ENCODE measurements at places on chromosomes 7 and 10.

- no peak for DNase-seq
Measured at GRCh38 chr7:115475761-115476385, 554.0 kb downstream of the MDFIC start.

DNA sequence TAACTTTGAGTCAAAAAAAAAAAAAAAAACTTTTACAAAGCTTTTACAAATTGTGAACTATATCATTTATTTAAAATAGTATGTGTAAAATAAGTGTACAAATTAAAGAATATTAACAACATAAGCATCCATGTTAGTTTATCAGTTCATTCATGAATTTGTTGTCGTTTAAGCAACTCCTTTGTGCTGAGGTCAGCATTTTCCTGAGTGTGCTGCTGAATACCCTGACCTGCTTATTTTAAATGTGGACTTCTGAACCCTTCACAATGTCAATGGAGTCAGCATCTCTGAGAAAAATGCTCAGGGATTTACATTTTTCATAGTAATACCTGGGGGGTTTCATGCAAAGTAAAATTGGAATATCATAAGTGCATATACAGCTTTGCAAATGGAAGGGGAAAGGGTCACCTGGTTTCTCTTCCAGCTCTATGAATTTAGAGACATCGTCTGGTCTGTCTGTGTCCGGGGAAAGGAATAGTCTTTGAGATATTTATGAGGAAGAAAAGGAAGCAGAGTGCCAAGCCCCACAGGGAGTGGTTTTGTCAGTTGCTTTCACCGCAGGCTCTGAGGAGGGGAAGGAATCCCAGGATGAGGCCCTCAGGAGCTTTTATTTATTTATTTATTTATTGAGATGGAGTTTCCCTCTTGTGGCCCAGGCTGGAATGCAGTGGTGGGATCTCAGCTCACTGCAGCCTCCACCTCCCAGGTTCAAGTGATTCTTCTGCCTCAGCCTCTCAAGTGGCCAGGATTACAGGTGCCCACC lies 125.5 kb upstream of the SVIL start:
- DNase-seq = no peak

DNA sequence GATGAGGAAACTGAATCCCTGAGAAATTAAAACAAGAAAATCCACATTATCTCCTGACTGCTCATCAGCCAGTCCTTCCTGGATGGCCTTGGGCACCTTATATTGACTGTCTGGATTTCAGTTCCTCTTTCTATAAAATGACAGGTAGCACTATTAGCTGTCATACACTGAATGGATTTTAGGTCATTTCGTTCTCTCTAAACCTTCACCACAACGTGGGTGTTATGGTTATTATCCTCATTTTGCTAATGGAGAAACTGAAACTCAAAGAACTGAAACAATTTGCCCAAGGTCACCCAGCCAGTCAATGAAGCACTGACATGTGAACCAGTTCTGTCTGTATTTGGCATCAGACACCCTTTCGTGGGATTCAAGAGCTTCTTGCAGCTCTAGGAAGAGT lies 193.8 kb downstream of the CYP26A1 start:
- no peak for DNase-seq

DNA sequence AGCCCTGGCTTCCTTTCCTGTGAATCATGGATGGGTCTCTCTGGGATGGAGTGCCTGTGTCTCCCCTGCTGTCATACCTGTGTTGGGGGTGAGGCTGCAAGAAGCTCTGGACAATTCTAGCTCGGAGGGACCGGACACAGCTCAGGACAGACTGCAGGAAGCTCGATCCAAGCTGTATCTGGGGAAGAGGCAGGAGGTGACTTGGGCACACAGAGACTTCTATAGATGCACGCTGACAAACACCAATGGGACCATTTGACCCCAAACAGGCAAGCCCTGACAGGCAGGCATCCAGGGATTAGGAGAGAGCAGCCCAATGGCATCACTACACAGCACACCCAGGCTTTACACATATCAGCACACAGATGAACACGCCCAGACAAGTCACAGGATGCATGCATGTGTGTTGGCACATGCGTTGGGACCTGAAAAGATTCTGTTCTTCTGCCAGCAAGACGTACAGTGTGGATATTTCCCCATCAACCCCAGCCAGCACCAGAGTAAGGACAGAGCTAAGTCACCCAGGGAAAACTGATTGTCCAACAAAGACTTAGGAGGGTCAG lies 4.5 kb downstream of the LLCFC1 start:
- no peak for DNase-seq

GRCh38 chr10:103480521-103480920 lies 1.5 kb upstream of the CALHM3 start:
- DNase-seq = no peak

- DNase-seq = no peak
Measured at GRCh38 chr10:4017336-4017735, 232.3 kb upstream of the KLF6 start.

DNA sequence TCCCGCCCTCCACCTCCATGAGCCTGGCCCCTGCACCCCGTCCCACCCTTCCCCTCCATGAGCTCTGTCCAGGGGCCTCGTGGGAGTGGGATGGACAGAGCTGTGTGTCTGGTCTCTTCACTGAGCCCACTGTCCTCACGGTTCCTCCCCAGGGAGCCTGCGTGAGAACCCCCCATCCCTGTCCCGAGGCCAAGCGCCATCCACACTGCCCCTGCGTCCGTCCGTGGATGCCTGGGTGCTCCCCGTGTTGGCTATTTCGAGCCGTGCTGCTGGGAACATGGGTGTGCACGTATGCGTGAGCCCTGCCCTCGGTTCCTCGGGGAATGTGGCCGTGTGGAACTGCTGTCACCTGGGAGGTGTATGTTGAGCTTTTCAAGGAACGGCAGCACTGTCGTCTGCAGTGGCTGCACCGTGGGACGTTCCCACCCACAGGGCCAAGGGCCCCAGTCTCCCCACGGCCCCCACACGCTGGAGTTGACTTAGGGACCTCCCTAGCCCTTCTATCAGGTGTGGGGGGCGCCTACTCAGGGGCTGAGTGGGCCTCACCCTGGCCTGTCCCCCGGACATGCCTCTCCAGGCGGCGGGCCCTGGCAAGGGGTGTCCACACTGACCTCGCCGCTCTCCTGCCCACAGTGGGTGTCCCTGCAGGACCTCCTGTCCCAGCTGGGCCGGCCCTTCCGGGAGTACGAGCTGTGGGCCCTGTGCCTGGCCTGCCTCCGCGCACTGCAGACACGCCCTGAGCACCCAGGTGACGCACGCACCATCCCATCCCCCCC lies 28.1 kb downstream of the KNDC1 start:
- no peak for DNase-seq

- no peak for DNase-seq
Measured at GRCh38 chr10:80171248-80171660, 34.1 kb downstream of the ANXA11 start.

GRCh38 chr7:17743316-17743715 lies 197.0 kb downstream of the SNX13 start:
- DNase-seq = no peak

DNA sequence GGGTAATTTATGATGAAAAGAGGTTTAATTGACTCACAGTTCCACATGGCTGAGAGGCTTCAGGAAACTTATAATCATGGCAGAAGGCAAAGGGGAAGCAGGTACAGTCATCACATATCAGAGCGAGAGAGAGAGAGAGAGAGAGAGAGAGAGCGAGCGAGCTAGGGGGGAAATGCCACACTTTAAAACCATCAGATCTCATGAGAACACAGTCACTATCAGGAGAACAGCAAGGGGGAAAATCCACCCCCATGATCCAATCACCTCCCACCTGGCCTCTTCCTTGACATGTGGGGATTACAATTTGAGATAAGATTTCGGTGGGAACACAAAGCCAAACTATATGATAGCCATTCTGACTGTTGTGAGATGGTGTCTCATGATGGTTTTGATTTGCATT lies 576.3 kb downstream of the GFRA1 start:
- no peak for DNase-seq

DNA sequence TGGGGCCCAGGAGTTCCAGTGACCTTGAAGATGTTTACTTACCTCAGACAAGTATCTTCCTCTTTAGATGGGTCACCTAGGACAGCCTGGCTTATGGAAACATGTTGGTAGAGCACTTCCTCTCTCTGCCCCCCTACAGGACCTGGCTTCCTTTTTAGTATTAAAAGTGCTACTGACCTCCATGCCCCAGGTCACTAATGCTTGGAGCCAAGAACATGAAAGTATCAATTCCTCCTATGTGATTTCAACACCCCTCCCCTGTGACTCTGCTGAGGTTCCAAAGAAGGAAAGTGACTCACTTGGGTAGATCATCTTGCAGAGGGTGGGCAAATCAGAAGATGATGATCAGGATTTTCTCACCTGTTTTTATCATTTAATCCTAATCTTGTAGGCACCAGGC lies 125.3 kb upstream of the CCDC6 start:
- DNase-seq = no peak

- DNase-seq = no peak
Measured at GRCh38 chr7:116177009-116177408, 33.3 kb upstream of the TES start.

DNA sequence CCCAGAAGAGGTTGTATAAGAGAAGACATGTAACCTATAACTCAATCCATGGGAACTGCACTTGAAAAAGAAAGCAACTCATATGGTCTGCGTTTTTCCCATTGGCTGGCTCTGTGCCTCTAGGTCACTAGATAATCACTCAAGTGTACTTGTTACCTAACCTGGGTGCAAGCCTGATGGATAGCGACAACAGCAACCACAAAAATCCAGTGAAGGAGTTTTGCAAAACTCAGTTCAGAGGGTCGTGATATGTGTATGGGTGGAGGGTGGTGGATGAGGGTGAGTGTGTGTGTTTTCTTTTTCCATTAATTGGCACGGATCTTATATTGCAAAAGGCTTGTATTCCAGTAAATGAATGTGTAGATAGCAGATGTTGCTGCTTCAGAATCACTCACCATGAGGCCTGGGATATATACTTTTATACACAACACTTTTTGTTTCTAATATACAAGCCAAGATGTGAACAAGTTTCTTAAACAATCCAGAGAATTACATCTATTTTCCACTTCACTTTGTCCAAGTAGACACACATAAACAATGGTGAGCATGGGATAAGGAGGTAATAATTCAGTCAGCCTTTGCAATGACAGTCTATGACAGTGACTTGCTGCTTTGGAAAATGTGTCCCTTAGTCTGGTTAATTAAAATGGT lies 286.9 kb upstream of the DKK1 start:
- no peak for DNase-seq

DNA sequence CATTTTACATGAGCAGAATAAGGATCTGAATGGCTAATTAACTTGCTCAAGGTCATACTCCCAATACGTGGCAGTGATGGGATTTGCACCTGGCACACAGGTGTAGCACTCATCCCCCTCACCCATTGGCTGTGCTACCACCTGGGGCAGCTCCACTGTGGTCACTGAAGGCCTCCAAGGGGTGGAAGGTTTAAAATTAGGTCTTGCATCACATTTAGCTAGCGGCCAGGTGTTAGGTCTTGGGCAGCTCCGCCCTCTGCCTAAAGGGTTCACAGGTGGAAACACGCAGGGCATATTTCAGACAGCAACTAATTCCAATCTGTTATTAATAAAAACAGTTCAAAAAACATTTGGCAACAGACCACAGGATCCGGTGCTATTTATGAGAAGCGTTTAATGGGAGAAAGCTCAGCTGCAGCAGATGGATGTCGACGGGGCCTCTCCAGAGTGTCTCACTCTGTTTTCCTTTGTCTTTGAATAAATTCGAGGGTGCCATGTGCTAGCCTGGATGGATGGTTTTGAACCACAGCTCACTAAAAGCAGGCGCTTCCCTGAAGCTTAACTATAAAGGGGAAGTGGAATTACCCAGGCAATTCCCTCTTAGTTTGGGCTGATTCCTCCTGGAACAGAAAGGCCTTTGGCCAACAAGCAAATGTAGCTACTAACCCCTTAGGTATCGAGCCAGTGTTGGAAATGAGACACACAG lies 1017.6 kb downstream of the TYW1 start:
- DNase-seq = no peak

- no peak for DNase-seq
Measured at GRCh38 chr10:34809796-34810195, 5.3 kb downstream of the PARD3 start.

GRCh38 chr7:103346396-103346795 lies 1.0 kb upstream of the PSMC2 start:
- no peak for DNase-seq

DNA sequence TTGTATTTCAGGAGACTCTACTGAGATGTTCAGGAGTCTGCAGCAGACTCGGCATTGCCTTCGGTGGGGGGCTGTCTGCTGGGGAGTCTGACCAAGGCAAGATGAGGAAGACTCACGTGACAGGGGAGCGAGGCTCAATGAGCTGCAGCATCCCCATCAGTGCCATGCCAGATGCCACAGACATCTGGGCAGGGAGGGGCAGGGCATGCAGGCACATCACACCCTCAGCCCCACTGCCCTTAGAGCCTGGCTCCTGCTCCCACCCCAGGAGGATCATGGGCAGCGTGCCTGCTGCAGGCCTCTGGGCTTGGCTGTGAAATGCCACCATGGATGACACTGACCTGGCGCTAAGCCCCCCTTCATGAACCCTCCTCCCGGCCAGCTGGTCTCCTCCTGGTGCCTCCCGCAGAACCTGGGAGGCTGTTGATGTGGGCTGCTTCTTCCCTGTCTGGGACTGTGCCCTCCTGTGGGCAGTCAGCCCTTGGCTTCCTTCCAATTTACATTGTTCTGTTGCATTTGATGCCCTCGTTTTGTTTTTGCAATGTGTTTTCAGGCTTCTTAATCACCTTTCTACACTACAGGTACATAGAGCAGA lies 235.0 kb downstream of the PAXIP1 start:
- DNase-seq = no peak

DNA sequence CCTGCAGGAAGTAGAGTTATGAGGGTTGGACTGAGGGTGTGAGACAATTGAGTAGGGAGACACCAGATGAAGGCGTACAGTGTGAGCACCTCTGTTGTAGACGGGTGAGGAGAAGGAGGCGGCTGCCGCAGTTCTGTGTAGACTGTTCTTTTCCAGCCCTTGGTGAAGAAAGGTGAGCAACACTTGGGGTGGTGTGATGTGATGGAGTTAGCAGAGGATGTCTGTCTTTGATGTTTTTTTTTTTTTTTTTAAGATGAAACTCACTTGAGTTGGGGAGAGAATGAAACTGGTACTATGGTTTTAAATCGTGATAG lies 42.8 kb upstream of the RNF216 start:
- DNase-seq = no peak

DNA sequence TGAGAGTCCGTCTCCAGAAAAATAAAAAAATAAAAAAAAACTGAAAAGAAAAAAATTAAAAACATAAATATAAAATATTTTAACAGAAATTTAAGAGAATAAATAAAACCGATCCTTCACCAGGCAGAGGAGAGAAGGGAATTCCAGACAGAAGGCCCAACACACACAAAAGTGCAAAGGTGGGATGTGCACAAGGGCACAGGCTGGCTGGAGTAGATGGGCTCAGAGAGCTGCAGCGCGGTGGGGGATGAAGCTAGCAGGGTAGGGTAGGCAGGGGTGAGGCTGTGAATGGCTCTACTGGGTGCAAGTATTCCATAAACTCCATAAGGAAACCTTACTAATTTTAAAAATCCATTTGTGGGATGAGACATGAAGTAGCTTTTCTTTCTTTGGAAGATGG lies 15.7 kb upstream of the ARPC1A start:
- DNase-seq = no peak

- DNase-seq = no peak
Measured at GRCh38 chr10:43205681-43206390, 61.0 kb downstream of the RASGEF1A start.
